Bladder microvascular endothelial cell (primary cell): ENCODE measurements at places on chromosomes 12 and 14. TPM values are rescaled to one million over a fixed set of nuclear protein-coding genes. Genes with fewer than 3 reads are reported as not detected.

RSRC2 gene
- 33.8 and 70.3 TPM in 2 replicates for total RNA-seq

PRPF40B gene
- total RNA-seq, result 2.1 and 5.3 TPM in 2 replicates

PLEKHG7 gene
- not detected in 2 replicates for total RNA-seq

PTPN6 gene
- 0.97 and 3.2 TPM in 2 replicates for total RNA-seq

TRMT5 gene
- 5.5 and 10.4 TPM in 2 replicates for total RNA-seq

RTL1 gene
- not detected in 2 replicates for total RNA-seq

CCDC197 gene
- total RNA-seq, result not detected in 2 replicates

HCAR1 gene
- total RNA-seq, result under 0.01 TPM in 1 of 2 replicates, not detected in the other

TAMALIN gene
- 32.1 and 46.0 TPM in 2 replicates for total RNA-seq

AMHR2 gene
- not detected in 2 replicates for total RNA-seq

KRT72 gene
- not detected in 2 replicates for total RNA-seq

TCL1A gene
- not detected in 2 replicates for total RNA-seq

GYS2 gene
- total RNA-seq, result not detected in 2 replicates

SIX4 gene
- total RNA-seq, result 0.16 and 0.88 TPM in 2 replicates

SLC5A8 gene
- not detected in 2 replicates for total RNA-seq

SRGAP1 gene
- total RNA-seq, result 2.9 and 7.6 TPM in 2 replicates

KRT76 gene
- total RNA-seq, result not detected in 2 replicates

KCNC2 gene
- 0.32 TPM in 1 of 2 replicates, not detected in the other for total RNA-seq

NGB gene
- total RNA-seq, result not detected in 2 replicates

ACOT4 gene
- 0.49 and 0.76 TPM in 2 replicates for total RNA-seq

NFE2 gene
- total RNA-seq, result not detected in 2 replicates

SPX gene
- total RNA-seq, result 0.06 and 0.16 TPM in 2 replicates

SRRM4 gene
- total RNA-seq, result not detected in 2 replicates

CHST11 gene
- total RNA-seq, result 6.0 and 7.7 TPM in 2 replicates

AKAP6 gene
- 0.13 and 0.32 TPM in 2 replicates for total RNA-seq

TRPV4 gene
- total RNA-seq, result 0.49 and 1.9 TPM in 2 replicates

FAM186B gene
- total RNA-seq, result under 0.01 and 0.06 TPM in 2 replicates

CCDC38 gene
- under 0.01 TPM in 1 of 2 replicates, not detected in the other for total RNA-seq

PTPRQ gene
- under 0.01 TPM in 1 of 2 replicates, not detected in the other for total RNA-seq

CSAD gene
- 3.2 and 9.0 TPM in 2 replicates for total RNA-seq

CNTN1 gene
- total RNA-seq, result not detected in 2 replicates

CNPY2 gene
- total RNA-seq, result 48.9 and 65.3 TPM in 2 replicates

CRACR2A gene
- total RNA-seq, result 3.4 and 13.2 TPM in 2 replicates

RNASE3 gene
- total RNA-seq, result not detected in 2 replicates

PIWIL1 gene
- not detected in 2 replicates for total RNA-seq

ANG gene
- total RNA-seq, result 2.6 and 3.7 TPM in 2 replicates

KLRK1 gene
- not detected in 2 replicates for total RNA-seq

CFAP251 gene
- total RNA-seq, result 1.1 and 5.9 TPM in 2 replicates

ASCL1 gene
- total RNA-seq, result not detected in 2 replicates

DNAH10 gene
- total RNA-seq, result 0.06 and 0.16 TPM in 2 replicates

HOXC13 gene
- not detected in 2 replicates for total RNA-seq

DDHD1 gene
- 5.3 and 17.9 TPM in 2 replicates for total RNA-seq

MYH6 gene
- total RNA-seq, result not detected in 2 replicates

KCNH5 gene
- not detected in 2 replicates for total RNA-seq

REP15 gene
- total RNA-seq, result 0.97 and 12.6 TPM in 2 replicates

TAS2R14 gene
- total RNA-seq, result 1.3 and 4.2 TPM in 2 replicates

CCER1 gene
- under 0.01 TPM in 1 of 2 replicates, not detected in the other for total RNA-seq

LTBP2 gene
- total RNA-seq, result 114 and 133 TPM in 2 replicates

LIN7A gene
- total RNA-seq, result 0.31 and 0.32 TPM in 2 replicates

PPP4R4 gene
- under 0.01 and 0.16 TPM in 2 replicates for total RNA-seq

RBMS2 gene
- total RNA-seq, result 25.1 and 65.6 TPM in 2 replicates

ADAM21 gene
- 0.32 and 0.44 TPM in 2 replicates for total RNA-seq

STYX gene
- total RNA-seq, result 15.2 and 23.3 TPM in 2 replicates

IFI27L2 gene
- 18.1 and 38.5 TPM in 2 replicates for total RNA-seq

LIMA1 gene
- total RNA-seq, result 30.6 and 89.7 TPM in 2 replicates

CISTR gene
- not detected in 2 replicates for total RNA-seq

LRTM2 gene
- total RNA-seq, result not detected in 2 replicates
